Activated naive CD4-positive, alpha-beta T cell treated with anti-CD3 and anti-CD28 coated beads, Interleukin-2, amount 50 U/mL, for 72 hours (primary cell): ENCODE measurements at places on chromosomes 7 and 10.

DNA sequence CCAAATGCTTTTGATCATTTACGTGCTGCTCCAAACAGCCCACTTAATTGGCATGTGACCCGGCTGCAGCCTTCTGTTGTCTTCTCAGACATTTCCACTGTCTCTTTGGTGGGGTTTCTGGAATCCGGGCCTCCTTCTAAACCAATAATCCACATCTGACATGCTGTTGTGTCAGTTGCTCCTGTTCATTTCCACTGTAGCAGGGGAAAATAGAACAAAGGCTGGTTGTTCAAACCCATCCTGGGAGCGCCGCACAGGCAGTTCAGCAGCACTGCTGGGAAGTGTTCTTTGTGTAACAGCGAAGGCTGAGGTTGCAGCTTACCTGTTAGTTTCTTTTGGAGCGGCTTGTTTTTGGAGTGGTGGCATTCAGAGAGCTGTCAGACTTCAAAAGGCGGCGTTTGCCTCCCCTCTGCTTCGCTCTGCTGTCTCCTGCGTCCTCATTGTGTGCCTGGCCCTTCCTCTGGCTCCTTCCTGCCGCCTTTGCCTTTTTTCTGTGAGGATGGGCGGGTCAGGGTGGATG is 149.4 kb downstream of the SNX10 start:
- no peak for DNase-seq

- DNase-seq, result no peak
These were observed 19.6 kb downstream of the NUDT1 start for GRCh38 chr7:2261611-2262010.

DNA sequence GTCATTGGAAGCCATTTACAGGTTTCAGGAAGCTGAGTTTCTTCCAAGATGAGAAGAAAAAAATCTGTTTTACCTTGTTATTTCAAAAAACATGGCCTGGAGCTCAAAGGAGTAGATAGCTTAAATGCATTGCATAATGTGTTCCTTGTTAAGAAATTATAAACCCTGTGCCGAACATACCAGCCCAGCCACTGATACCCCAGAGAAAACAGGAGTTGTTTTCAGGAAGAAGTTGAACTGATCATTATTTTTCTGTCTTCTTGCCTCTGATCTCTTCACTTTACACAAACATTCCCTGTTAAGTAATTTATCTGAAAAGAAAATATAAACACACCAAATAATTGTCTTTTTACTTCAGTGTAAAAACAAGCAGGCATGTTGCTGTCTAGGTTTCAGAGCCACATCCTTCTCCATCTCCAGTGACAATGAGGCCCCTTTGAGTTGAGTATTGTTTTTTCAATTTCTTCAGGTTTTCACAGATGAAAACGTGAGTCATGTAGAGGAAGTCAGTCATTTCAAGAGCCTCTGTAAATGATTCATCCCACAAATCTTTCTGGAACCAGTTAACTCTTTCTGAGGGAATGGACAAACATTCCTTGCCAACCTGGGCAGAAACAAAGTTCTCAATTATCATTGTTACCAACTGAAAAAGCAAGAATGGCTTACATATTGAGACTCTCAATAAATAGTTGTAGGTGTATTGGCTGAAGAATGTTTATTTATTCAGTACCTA is 244.2 kb downstream of the IPMK start:
- DNase-seq, result no peak

- DNase-seq, result no peak
These were observed 653.7 kb upstream of the ZWINT start for GRCh38 chr10:57014758-57015157.

DNA sequence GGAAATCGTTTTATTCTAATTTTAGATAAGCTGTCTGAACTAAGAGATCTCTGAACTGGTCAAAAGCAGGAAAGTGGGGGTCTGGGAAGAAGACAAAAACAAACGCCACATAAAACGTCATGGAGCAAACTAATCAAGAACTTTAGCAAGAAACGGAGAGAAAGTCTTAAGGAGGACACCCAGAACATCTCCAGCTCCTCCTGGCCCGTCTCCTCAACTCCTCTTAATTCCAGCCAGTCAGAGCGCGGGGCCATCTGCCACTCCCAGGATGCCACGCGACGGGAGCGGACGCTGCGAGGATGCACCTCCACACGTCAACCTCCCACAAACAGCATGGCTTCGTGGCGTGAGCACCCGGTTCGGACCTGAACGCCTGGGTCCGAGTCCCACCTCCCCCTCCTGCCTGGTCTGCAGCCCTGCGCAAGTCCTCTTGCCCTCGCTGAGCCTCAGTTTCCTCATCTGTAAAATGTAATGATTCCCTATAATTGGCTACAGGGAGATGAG is 598 bp downstream of the MMS19 start:
- DNase-seq, result peak; percentile 79

- no peak for DNase-seq
These were observed 2.2 kb upstream of the VSTM4 start for GRCh38 chr10:49117376-49118070.

- peak; percentile 73 for DNase-seq
These were observed at the start of gene CREB3L2 for GRCh38 chr7:138001529-138002095. Gene CREB3L2 (minus strand): TSS chr7:138002086. CDS start chr7:138001705, 381 bp downstream.

- DNase-seq, result no peak
These were observed 141.3 kb upstream of the VKORC1L1 start for GRCh38 chr7:65731562-65732035.

DNA sequence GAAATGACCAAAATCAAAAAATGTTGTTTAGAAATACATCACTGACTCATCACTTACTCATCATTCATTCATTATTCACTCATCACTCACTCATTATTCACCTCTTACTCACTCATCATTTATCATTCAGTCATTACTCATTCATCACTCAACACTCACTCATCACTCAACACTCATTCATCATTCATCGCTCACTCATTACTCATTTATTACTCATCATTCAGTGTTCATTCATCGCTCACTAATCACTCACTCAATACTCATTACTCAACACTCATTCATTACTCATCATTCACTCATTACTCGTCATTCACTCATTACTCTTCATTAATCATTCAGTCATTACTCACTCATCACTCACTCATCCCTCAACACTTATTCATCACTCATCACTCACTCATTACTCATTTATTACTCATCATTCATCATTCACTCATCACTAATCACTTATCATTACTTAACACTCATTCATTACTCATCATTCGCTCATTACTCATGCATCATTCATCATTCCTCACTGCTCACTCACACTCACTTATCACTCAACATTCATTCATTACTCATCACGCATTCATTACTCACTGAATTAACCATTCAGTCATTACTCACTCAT is 238.5 kb downstream of the ADARB2 start:
- no peak for DNase-seq

GRCh38 chr10:83612050-83612449 is 527.3 kb upstream of the GHITM start:
- no peak for DNase-seq

DNA sequence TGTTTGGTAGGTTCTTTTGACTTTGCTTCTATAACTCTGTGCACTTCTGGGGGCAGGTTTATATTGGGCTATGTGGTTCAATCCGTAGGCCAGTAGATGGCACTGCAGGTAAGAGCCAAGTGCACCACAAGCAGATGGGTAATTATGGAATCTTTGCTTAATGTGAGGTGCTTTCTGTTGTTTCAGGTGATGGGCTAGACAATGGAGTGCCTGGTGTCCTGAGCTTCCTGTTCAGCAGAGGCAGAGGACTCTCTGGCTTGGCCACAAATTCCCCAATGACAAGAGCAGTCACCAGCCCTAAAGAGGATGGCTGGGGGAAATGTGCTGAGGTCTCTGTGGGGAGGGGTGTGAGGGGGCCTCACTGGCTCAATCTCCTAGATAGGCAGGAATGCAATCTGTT is 455.0 kb downstream of the CCSER2 start:
- no peak for DNase-seq

GRCh38 chr7:138170959-138171703 is 94.9 kb downstream of the AKR1D1 start:
- DNase-seq, result no peak

- no peak for DNase-seq
These were observed 115.3 kb downstream of the ST7 start for GRCh38 chr7:117068511-117069145.

DNA sequence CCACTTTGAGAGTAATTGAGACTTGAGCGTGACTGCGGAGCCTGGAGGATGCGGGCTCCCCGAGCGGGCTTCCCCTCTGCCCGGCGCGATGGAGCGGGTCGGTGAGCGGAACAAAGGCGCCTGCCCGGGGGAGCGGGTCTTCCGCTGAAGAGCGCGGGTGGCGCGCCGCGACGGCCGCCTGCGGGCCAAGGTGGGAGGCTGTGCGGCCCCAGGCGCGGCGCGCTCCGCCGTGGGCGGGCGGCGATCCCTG is at the start of gene GALNT17:
Gene GALNT17 (plus strand): TSS at position 18 of the 250 bp plus-strand sequence.
- DNase-seq, result no peak

DNA sequence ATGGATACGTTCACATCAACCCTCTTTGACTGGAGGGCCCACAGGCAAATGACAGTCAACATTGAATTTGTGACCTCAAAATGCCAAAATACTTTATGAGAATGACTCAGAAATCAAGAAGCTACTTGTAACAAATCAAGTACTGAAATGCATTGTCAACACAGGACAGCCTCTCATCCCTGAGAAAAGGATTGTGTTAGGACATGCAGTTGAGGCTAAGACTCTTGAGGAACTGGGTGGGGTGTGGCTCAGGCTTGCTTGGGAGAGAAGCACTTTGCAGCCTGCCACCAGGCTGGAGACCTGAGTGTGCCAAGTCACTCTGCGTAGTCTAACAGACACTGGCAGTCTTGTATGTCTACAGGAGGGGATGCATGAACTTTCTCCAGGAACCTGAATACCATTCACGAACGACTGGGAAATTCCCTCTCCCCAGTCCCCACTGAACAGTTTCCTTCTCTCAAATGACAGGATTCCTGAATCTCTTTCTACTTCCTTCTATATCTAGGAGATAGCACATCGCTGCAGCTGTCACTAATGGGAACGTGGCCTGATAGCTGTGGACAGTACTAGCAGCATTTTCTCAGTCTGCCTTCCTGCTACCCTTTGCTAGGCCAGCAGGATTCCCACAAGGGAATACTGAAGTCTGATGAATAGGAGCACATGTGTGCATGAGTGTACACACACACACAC is 3.3 kb upstream of the SMO start:
- DNase-seq, result no peak

- DNase-seq, result no peak
These were observed 339.1 kb downstream of the SEMA3D start for GRCh38 chr7:84847790-84848189.

GRCh38 chr10:110162741-110163145 is 44.7 kb upstream of the MXI1 start:
- DNase-seq, result no peak
